ENCODE measurements at places on chromosomes 7 and 10.

DNA sequence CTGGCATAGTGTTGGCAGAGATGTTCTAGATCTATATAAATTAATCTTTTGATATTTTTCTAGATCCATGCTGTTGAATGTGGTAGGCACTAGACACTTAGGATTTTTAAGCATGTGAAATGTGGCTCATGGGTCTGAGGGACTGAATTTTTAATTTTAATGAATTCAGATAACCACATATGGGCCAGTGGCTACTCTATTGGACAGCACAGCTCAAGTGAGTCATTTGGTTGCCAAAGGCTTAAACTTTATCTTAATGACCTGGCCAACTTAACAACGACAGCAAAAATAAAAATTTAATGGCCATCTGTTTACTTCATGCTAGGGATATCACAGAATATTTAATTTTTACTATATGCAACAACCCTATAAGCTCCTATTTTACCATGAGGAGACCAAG, 61.4 kb downstream of the CDK14 start:
- no peak overlapping the region for H3K27ac ChIP-seq
- no peak overlapping the region for H3K4me3 ChIP-seq
- H3K4me1 ChIP-seq = peaks cover 8% of the 10 kb centered on the region

DNA sequence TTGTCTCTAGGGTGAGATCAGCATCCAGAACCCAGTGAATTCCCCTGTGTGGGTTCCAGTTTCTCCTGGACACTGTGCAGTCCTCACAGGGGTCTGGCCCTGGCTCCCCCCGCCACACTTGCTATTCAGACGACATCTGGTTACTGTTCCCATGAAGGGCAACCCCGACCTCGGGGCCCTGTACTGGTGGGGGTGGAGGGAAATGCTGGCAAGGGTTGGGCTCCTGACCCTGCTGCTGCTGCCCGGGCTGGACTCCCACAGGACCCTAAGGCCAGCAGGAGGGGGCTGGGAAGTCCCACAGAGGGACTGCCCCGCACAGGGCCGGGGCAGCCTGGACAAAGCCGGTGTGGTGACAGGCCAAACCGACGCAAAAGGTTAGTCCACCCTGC, 768 bp upstream of the CPA1 start:
- no peak overlapping the region for H3K4me3 ChIP-seq
- H3K36me3 ChIP-seq = peaks cover 2% of the 10 kb centered on the region
- no peak for DNase-seq
- no peak overlapping the region for H3K27ac ChIP-seq
- H3K27me3 ChIP-seq = no peaks in the 10 kb centered on the region
- H3K4me1 ChIP-seq = no peaks in the 10 kb centered on the region

DNA sequence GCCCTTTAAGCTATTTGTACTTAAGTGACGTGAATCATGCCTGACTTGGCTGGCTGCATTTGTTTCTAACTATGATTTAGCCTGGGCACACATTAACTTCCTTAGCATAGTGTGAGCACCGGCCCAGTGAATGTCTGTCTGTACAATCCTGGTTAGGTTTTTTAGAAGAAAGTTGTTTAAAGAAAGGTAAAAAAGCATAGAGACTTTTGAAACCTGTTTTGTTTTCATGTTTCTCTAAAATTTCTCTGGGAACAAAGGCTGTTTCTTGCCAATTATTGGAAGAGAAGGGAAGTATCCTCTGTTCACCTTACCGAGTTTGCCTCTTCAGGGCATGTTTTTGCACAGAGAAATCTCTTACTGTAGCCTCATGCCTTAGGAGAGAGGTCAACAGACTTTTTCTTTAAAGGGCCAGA, 42.9 kb upstream of the MET start:
- H3K36me3 ChIP-seq = no peaks in the 10 kb centered on the region
- H3K4me1 ChIP-seq = no peaks in the 10 kb centered on the region
- no peak overlapping the region for H3K4me3 ChIP-seq
- H3K27ac ChIP-seq = no peak overlapping the region

DNA sequence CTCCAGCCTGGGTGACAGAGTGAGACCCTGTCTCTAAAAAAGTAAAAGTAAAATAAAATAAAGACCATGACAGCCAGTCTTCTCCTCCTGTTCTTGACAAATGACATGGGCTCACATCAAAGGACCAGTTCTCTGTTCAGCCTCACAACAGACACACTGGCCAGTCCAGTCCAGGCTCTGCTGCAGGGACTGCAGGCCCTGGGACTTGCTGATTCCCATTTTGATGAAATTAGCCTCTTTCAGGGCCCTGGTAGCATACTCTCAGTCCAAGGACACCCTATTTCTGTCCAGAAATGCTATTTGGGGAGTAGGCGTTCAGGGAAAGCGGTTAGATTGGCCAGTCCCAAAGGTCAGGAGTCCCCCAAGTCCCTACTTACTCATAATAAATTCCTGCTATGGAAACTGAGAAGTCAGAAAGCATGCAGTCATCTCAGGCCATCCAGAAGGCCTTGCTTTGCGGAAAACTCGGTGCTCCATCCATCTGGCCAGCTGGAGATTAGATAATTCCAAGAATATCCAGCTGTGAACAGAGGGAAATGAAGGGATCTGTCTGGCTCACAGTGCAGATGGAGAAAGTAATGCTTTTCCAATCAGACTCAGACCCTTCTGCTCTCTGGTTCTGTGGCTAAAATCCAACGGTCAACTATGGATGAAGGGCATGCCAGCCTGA, 74.4 kb downstream of the RAB11FIP2 start:
- no peaks in the 10 kb centered on the region for H3K4me1 ChIP-seq
- no peak for DNase-seq
- H3K36me3 ChIP-seq = no peaks in the 10 kb centered on the region
- no peak overlapping the region for H3K4me3 ChIP-seq
- H3K27ac ChIP-seq = no peak overlapping the region
- peaks cover 9% of the 10 kb centered on the region for H3K27me3 ChIP-seq

GRCh38 chr7:33805630-33806233, 99.6 kb upstream of the BMPER start:
- DNase-seq = no peak
- no peak overlapping the region for H3K27ac ChIP-seq
- H3K4me3 ChIP-seq = no peak overlapping the region
- H3K36me3 ChIP-seq = no peaks in the 10 kb centered on the region

DNA sequence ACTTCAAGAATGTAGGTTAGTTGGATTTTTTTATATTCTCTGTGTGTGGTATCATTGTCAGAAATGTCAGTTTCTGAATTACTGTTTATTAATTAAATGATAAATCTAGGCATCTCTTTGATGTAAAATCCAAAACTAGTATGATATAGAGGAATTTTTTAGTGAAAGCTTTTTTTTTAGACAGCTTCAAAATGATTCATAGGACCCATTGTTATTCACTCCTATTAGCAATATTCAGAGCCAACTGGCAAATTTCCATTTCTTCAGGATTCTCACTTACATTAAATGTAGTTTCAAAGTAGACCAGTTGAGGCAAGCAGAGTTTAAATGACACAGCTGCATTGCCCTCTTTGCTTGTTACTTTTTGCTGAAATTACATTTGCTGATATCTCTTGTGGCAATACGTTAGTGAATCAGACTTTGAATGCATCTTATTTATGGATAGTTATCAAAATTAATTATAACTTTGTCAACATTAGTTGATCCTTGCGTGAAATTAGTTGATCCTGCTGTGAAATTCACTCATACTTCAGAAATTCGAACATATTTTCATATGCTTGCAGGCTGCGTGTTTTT, 20.3 kb downstream of the ZNF277 start:
- no peaks in the 10 kb centered on the region for H3K27me3 ChIP-seq
- no peak overlapping the region for H3K27ac ChIP-seq
- no peak for DNase-seq

GRCh38 chr10:131722525-131723264, 178.1 kb upstream of the PPP2R2D start:
- H3K27me3 ChIP-seq = peaks cover 14% of the 10 kb centered on the region
- no peak overlapping the region for H3K4me3 ChIP-seq
- H3K27ac ChIP-seq = no peak overlapping the region

- H3K4me1 ChIP-seq = peaks cover 21% of the 10 kb centered on the region
- no peak overlapping the region for H3K27ac ChIP-seq
- no peaks in the 10 kb centered on the region for H3K27me3 ChIP-seq
- no peaks in the 10 kb centered on the region for H3K36me3 ChIP-seq
- no peak overlapping the region for H3K4me3 ChIP-seq
Observed at GRCh38 chr10:129057856-129058663, 409.0 kb upstream of the MGMT start.
